Psoas muscle (tissue), 8 donors: ENCODE measurements at places on chromosomes 3 and 15. TPM values are rescaled to one million over a fixed set of nuclear protein-coding genes. Genes with fewer than 3 reads are reported as not detected.

Gene ITIH1
- not detected for total RNA-seq

- DNase-seq, result no peak
Observed at GRCh38 chr15:47177177-47177576, 540.1 kb upstream of the SEMA6D start.

Gene DNASE1L3
- total RNA-seq, result 1.4 TPM

- DNase-seq, result no peak
Observed at GRCh38 chr15:92112711-92113110, 259.2 kb downstream of the SLCO3A1 start.

Gene IGSF11
- 8.5 TPM for total RNA-seq

DNA sequence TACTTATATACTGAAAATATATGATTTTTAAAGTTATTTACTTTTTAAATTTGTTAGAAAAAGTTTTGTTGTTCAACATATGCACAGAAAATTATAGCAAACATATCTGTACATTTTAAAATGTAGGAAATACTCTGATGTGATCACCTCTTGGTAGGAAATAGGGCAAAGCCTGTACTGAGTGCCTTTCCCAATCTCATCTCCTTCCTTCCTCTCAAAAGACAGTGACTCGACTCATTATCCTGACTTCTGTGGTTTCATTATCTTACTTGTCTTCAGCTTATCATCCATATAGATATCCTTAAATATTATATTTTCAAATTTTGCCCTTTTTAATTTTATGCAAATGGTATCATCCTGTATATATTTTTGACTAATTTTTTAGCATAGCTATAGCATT, 18.4 kb upstream of the ALCAM start:
- DNase-seq, result no peak

GRCh38 chr3:43073836-43074220, 32.1 kb downstream of the POMGNT2 start:
- DNase-seq, result no peak

Gene CD200
- 1.2 TPM for total RNA-seq

DNA sequence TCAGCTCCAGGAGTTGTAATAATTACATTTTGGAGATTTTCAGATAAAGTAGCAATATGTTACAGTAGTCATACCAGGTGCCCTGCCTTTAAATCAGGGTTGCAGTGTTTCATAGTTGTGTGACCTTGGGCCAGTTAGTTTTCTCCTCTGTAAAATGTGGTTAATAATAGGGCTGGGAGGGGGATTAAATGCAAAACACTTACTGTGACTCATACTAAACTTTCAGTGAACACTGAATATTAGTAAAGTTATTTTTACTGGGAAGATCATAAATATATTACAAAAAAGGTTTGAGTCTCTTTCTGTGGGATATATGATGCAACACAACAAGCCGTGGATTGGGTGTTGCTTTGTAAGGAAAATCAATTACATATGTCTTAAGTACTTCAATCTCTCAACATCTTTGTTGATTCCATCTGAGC, 1.1 kb upstream of the EBLN2 start:
- no peak for DNase-seq

Gene GPR149
- not detected for total RNA-seq

Gene GP5
- total RNA-seq, result not detected

DNA sequence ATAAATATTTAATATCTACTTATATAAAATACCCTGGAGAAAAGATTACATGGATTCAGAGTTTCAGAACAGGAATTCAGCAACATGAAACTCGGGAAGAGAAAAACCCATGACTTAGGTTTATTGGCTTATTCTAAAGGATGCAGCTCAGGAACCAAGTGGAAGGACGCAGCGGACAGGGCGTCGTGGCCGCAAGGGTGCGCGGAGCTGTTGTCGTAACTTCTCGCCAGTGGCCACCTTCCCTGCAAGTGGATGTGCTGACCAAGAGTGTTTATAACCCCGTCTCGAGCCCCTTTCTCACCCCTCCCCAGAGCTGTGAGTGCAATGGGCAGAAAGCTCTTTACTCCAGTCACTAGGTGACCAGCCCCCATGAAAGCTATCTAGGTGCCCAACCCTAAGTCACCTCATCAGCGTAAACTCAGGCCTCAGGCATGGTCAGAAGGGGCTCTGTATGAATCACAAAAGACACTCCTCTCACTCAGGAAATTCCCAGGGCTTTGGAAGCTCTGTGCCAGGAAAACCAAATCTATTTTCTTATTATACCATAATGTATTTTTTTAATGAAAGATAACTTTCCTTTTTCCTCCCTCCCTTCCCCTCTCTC, 77.3 kb downstream of the CHRNA7 start:
- DNase-seq, result no peak

Gene GLT8D1
- total RNA-seq, result 12.0 TPM
